ENCODE measurements at places on chromosomes 3 and 15.

- DNase-seq = no peak
These were observed 197.5 kb upstream of the FEZF2 start for GRCh38 chr3:62570888-62571287.

- DNase-seq = no peak
These were observed 25.4 kb upstream of the LSAMP start for GRCh38 chr3:116470605-116471197.

DNA sequence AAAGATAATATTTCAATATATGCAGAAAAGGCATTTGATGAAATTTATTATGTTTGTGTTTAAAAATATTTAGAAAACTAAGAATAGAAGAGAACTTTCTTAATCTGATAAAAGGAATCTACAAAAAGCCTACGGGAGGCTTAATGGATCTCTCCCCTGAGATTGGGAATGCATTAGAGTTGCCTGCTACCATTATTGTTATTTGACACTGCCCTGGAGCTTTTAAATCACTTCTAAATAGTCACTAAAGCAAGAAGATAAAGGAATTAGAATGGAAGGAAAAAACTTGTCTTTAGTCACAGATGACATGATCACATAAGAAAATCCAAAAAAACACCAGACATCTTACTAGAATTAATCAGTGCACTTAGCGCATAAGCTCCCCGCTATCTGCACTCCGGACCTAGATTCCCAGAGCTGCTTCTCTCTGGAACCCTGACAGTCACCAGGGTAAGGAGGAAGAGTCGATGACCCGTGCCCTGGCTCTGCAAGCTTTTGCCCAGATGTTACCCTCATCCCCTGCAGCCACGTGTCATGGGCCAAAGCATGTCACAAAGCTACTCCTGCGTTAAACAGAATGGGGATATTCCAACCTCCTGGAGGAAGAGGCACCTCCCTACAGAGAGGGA lies 97.1 kb downstream of the MINAR1 start:
- no peak for DNase-seq

- DNase-seq = no peak
These were observed 1.4 kb downstream of the P2RY12 start for GRCh38 chr3:151383111-151383510.

DNA sequence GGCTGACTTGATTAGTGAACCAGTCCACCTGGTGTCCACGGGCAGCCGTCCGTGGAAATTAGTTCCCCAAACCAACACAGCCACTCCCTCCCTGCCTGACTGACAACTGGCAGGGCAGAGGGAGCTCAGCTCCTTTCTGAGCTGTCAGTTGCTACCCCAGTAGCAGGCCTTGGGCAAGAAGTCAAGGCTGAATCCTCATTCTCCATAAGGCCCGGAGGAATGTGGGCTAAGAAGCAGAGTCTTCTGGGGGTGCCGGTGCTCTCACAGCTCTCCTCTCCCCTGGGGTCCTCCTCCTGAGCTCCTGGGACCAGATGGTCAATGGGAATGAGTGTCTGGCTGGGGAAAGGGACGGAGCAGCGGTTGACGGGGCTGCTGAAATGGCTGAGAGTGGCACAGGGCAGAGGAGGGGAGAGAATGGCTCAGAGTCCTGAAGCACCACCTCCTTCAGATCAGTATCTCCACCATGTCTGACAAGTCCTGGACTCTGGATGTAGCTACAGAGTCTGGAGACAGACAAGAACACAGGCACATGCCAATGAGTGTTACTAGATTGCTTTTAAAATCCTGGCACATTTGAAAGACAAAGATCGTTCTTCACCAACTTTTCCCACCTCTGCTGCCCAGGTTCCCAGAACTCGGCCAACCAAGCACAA lies 16.9 kb downstream of the AMOTL2 start:
- DNase-seq = no peak

DNA sequence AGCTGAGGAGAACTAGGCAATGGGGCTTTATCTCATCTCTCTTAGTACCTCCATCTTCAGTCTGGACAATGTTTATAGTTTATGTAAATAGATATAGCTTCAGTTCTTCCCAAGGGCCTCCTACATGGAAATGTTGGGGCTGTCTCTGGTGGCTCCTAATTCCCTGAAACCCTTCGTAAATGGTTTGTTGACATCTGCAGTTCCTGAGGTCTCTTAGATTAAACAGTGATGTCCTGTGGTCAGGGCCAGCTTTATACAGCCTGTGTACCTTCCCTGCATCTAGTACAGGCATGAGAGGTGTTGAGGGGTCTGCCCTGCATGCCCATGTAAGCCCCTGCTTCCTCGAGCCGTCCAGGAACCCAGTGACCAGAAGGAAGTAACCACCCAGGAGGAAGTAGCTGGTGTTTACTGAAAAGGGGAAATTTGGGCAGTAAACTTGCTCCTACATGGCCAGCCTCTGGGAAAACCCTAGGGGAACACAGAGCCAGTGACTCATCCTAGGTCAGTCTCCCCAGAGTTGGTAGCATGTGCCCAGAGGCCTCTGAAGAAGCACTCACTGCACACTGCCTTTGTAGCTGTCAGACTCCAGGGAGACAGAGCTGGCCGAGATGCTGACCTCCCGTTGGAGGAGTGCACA lies 4.7 kb upstream of the TBC1D2B start:
- DNase-seq = no peak

DNA sequence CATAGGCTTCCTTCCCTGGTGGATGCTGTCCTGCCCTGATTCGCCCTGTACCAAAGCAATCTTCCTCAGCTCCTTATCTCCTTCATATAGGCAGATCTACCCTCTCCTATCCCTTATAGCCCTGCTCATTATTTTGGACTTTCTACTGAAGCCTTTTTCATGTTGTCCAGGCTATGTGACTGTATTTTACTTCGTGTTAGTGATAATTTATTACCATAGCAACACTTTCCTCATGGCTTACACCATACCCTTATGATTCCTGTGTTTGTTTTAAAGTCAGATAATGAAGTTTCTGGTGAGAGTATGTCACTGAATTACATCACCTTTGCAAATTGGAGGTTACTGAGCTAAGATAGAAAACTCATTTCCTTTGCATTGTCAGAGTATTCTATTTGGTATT lies 352.6 kb downstream of the NLGN1 start:
- DNase-seq = no peak

GRCh38 chr3:41768363-41768762 lies 193.5 kb downstream of the ULK4 start:
- no peak for DNase-seq

- no peak for DNase-seq
These were observed 88.1 kb downstream of the MEX3B start for GRCh38 chr15:81957698-81958097.

DNA sequence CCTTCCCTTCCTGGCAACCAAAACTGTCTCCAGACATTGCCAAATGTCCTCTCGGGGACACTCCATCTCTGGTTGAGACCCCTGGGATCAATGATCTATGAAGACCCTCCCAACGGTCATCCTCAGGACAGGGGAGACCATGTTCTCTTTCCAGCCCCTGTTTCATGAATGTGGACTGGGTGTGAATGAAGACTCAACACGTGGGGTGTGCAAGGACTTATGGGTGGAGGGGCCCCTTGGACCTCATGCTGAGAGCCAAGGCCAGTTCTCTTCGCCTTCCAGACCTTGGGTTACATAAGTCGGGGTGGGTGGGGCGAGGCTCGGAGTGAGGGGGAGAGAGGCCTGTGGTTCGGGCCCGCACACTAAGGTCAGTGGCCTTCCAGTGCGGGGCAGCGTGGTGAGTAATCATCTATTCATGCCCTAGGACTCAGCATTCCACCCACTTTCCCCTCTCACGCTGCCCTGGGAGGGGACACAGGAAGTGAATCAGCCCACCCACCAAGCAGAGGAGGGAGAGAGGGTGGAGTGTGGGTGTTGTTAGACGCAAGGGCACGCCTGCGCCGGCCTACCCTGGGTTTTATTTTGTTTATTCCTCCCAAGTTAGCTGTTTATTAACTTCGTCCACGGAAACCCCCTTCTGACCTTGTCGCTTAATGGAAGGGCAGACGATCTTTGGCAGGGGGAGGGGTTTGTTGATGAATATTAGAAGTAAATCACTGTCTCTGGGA lies 6.7 kb downstream of the PAQR5 start:
- DNase-seq = no peak

GRCh38 chr3:128341659-128342395 lies 124.9 kb downstream of the DNAJB8 start:
- no peak for DNase-seq

GRCh38 chr3:134904241-134904771 lies 109.2 kb downstream of the EPHB1 start:
- DNase-seq = no peak

- DNase-seq = no peak
These were observed 31.5 kb downstream of the NGRN start for GRCh38 chr15:90297021-90297420.

DNA sequence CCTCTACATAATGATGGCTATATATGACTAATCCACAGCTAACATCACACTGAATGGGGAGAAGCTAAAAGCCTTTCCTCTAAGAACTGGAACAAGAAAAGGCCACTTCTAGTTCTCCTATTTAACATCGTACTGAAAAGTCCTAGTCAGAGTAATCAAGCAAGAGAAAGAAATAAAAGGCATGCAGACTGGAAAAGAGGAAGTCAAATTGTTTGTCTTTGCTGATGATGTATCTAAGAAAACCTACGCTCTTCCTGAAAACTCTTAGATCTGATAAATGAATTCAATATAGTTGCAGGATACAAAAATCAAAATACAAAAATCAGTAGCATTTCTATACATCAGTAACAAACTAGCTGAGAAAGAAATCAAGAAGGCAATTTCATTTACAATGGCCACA lies 116.9 kb downstream of the TP63 start:
- DNase-seq = no peak

- no peak for DNase-seq
These were observed 1476.9 kb downstream of the OTOL1 start for GRCh38 chr3:162973428-162973917.

Measured in neuronal stem cell (in vitro differentiated cells).